ENCODE measurements at places on chromosomes 5 and 9.

- DNase-seq: no peak
Observed at GRCh38 chr5:142783601-142784341, 13.6 kb downstream of the ARHGAP26 start.

DNA sequence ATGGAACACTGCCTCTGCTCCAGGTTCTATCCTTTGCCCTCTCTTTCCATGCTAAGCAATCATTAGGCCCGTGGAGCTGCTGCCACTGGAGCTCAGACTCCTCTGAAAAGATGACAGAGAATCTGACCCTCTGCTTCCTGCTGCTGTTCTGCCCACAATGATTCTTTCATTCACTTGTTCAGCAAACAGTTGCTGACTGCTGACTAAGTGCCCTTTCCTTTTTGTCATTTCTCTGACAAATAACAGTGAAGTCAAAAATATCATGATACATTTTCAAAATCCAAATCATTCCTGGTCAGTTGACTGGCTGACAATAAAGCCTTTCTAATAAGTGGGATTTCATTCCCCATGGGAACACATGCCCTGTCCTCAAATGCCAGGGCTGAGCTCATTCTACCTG lies 110.1 kb downstream of the SIL1 start:
- DNase-seq: no peak

GRCh38 chr5:88438006-88438405 lies 169.4 kb upstream of the TMEM161B start:
- no peak for DNase-seq

DNA sequence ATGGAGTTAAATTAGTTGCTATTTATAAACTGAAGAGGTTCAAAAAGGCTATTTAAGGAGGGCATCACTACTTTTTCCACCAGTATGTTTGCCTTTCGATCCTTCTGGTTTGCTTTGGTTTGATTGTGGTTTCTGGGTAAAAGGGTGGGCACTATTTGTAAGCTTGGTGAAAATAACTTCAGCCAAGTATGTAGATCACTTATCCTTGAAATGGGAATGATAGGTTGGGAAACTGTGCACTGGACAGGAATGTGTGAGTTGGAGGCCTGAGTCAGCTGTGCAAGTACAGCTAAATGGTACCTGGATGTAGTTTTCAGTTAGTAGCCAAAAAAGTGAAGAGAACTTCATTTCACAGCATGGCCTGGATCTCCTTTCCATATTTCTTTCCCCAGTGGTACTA lies 466.2 kb downstream of the ENC1 start:
- DNase-seq: no peak

GRCh38 chr5:58898538-58898937 lies 315.7 kb downstream of the RAB3C start:
- DNase-seq: no peak

DNA sequence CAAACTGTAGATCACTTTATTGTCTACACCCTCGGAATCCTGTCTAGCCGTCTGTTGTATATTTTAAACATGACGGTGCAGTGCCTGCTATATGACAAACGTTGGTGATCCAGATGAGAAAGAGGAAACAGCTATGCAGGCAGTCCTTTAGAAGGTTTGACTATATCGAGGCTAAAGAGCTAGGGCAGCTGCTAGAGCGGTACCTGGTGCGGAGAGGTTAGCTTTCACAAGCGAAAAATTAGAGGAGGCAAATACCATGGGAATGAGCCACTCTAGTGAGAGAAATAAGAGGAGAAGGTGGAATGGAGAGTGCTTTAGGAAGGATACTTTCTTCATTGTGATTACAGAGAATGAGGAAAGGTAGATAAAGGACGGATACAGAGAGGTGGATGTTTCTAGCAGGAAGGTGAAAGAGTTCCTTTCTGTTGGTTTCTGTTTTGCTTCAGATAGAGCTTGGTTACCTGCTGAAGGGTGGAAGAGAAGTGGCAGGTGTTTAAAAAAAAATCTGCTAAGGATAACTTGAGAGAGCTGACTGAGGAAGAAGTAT lies 959 bp upstream of the FBXL17 start:
- no peak for DNase-seq

GRCh38 chr9:121273064-121273775 lies 5.3 kb downstream of the GSN start:
- no peak for DNase-seq

GRCh38 chr5:99243111-99243510 lies 314.3 kb upstream of the CHD1 start:
- no peak for DNase-seq

- DNase-seq: no peak
Observed at GRCh38 chr9:111938427-111938800, 41.8 kb downstream of the UGCG start.

DNA sequence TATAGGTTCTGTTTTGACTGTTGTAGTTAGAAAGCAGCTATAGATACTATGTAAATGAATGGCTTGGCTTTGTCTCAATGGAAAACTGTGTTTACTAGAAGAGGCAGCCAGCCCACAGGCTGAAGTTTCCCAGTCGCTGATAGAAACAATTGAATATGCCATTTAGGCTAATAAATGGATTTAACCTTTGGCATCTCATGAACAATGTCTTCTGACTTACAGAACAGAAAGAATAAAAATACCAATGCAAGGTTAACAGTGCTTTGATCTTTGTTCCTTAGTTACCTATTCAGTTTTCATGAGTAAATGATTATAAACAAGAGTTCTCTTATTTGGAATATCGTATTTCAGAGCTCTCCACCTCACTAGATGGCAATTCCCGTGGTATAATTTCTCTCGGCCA lies 120.6 kb downstream of the PAM start:
- DNase-seq: no peak

DNA sequence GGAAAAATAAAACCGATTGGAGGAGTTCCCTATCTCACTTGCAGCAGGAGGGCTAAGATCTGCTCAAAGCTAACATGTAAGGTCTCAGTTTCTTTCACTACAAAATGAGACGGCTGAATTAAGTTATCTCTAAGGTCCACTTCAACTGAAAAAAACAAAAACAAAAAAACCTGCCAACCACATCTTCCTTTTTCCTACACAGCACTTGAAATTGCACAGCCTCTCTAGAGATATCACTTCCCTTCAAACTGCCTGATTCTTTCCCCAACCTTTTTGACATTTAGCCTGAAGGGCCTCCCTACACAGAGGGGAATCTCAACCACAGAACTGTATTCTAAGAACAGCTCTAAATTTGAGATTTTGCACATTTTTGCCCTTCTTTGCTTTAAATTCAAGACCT lies 227.9 kb upstream of the TARS1 start:
- no peak for DNase-seq

DNA sequence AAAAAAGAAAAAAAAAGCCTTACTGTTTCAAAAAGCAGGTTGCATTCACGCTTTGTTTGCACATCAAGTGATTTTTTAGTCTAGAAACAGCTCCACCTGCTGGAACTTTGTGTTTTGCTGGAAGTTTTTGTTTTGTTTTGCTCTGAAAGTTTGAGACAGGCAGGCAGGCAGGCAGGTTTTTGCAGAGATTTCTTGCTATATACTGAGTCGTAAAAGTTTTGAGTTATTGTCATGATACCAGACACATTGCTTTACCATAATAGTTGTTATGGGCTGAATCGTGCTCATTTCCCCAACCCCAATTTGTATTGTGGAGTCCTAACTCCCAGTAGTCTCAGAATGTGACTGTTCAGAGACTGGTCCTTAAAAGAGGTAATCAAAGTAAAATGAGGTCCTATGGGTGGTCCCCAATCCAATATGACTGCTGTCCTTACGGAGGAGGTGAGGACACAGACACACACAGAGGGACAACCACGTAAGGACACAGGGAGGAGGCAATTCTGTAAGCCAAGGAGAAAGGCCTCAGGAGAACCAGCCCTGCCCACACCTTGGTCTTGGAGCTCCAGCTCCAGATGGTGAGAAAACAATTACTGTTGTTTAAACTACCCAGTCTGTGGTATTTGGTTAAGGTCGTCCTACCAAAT lies 20.9 kb downstream of the OR2Y1 start:
- peak; percentile 5 for DNase-seq

DNA sequence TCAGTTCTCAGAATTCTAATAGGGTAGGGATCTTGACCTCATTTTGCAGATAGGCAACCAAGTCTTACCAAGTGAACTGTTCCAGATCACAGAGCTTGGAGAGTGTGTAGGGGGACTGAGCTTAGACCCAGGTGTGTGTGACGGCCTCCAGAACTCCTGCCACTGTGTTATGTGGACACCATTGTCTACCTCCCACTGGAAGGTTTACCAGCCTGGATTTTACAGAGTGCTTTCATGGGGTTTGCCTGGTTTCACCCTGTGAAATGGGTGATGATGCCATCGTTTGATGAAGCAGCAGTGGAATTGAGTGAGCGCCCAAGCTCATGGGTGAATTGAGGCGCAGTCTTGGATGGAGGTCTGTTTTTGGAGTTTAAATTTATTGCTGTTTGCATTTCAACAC lies 23.6 kb downstream of the TJP2 start:
- DNase-seq: no peak

GRCh38 chr9:96523374-96523773 lies 73.4 kb downstream of the HABP4 start:
- no peak for DNase-seq

DNA sequence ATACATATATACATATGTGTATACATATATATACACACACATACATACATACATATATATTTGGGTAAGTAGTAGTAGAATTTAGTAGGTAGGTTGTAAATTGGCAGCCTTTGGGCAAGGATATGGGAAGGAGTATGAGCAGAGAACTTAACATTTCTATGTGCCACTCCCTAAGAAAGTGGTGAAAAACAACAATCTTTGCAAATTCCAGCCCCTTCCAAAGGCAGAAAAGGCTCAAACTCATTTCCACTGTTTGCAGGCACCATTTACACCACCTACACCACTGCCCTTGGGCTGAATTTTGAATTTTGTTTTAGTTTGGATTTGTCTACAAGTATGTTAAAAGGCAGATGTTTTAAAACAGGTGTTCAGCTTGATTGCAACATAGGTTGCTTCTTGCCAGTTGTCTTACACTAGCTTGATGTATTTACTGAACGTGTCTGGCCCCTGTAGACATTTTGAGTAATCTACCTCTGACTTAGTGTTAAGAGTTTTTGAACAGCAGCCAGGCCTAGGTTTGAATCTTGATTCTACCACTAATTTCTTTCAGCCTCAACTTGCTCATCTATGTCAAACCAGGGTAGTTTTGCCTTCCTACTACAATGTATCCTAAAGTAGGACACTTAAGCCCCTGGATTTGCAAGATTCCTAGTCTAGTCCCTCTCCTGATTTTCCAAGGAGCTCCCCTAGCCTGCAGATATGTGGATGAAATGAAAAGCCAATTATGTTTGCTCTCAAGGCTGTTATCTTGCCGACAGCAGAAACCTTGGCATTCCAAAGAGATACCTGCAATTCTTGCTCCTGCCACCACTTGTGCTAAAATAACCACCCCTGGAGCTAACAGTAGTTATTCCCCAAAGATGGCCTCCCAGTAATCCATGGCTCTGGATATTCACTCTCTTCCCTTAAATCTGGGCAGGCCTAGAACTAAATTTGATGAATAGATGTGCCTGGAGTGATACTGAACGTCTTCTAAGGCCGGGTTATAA lies 156.2 kb upstream of the SLC44A1 start:
- DNase-seq: no peak

- DNase-seq: no peak
Observed at GRCh38 chr5:558326-558725, 34.1 kb upstream of the SLC9A3 start.

GRCh38 chr5:56987171-56987570 lies 35.2 kb upstream of the MIER3 start:
- DNase-seq: no peak

DNA sequence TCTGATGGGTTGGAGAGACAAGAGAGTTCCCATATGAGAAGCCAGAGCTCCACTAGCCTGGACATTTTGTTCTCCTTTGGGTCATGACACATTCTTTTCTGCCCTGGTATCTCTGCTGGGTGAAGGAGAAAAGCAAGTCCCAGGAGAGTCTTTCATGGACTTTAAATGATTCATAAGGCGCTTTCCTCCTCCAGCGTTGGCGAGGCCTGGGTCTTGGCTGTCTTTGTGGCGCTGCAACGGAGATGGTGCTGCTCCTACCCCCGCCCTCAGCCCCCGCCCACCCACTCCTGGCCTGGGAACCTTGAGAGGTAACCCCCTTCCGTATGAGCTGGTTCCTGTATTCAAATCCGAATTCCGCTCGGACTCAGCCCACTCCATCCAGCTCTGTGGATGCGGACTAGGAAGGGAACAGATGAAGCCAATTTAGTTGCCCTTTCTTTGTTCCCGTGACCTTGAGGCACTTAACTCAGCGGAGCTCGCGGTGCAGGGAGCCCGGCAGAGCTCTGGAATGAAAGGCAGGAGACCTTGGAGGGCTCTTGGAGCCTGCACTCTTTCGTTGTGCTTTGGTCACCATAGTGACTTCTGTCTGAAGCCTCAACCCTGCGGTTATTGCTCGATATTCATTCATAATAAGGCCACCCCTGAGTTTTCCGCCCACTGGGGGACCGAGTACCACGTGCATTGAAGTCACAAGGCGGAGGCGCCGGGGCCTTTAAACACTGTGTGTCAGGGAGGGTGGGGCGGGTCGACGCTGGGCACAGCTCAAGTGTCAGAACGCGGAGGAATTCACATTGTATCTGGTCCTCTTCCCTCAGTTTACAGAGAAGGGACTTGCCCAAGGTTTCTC lies 14.0 kb upstream of the PWWP2A start:
- no peak for DNase-seq

DNA sequence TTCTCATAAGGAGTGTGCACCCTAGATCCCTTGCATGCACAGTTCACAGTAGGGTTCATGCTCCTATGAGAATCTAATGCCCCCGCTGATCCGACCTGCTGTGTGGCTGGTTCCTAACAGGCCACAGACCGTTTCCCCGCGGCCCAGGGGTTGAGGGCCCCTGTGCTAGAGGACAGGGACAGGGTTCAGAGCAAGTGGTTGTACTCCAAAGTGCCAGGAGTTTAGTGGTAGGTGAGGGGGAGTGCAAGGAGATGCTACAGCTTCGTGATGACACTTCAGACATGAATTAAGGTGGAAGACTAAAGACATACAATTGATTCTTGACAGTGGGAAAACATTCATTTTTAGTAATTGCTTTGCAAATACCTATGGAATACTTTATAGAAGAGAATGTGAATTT lies 40.5 kb downstream of the SNX24 start:
- DNase-seq: no peak

DNA sequence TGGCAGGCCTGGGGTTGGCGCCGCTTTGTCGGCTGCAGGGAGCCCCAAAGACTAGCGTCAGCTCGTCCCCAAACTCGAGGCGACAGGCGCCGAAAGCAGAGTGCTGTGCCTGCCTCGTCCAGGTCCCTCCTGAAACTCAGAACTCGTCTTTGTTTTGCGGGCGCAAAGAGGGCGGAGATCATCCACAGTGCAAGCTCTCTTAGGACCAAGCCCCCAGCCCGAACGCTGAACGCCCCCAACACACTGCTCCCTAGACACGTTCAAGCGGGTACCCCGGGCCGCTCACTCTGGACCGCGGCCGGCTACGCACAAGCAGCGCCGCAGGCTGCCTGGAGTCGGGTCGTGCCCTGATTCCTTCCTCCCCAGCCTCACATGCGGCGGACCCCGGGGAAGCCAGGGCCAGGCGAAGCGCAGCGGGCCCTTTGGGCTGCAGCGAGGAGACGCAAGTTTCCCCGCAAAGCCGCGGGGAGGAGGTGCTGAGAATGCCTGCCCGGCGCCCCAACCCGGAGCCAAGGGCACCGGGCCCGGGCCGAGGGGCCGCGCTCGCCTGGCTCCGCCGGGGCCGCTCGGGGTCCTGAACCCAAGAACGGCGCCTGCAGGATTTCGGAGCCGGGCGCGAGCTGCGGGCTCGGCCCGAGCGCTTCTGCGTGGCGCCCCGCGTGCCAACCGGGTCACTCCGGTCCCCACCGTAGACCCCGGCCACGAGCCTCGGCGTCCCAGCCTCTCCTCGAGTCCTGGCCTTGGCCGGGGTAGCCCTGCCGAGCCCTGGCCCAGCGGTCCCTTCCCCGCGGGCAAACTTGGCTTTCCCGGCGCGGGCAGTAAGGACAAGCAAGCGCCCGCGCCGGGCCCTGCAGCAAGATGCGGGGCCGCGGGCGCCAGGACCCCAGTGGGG lies 738 bp downstream of the FSTL4 start:
- no peak for DNase-seq
